ENCODE measurements at places on chromosomes 3 and 15.

DNA sequence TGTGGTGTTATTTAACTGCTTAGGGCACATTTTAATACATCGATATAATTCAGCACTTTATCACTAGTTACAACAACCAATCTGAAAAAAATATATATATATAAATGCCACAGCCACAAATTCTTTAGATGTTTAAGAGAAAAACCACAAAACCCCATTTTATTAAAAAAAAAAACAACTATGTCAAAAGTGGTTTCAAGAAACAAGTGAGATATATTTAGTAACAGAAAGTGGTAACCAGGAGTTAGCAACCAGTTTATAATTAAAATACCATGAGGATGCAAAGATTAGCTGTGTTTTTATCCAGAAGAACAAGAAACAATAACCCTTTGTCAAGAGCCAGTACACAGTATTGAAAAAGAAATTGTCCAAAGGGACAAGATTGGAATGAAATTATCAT, 14.8 kb upstream of the DIPK2A start:
- DNase-seq = no peak

DNA sequence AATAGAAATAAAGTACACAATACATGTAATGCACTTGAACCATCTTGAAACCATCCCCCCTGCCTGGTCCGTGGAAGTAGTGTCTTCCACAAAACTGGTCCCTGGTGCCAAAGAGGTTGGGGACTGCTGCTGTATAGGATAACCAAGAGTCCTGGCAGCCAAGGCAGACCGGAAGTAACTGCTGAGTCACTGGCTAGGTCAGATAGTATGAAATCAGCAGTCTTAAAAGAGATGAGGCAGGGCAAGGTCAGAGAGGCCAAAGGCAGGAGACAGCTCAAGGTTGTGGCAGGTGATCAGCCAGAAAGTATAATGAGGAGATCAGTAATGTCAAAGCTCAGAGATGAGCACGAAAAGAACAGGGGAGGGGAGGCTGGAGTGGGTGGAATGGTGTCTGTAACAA, 60.2 kb downstream of the MAP3K13 start:
- no peak for DNase-seq

DNA sequence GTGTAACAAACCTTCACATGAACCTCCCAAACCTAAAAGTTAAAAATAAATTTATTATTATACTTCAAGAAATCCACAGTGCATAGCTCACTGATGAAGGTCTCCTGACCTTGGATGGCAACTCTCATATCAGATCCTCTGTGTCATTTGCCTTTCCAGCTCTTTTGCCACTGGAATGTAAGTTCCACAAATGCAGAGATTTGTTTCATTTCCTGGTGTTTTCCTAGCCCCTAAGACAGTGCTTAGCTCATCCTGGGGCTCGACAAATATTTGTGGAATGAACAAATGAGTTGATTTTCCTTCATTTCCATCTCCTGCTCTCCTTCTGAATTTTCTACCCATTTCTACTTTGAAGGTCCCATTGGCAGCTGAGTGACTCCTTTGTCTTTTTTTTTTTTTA, 56.0 kb downstream of the FRMD4B start:
- no peak for DNase-seq

DNA sequence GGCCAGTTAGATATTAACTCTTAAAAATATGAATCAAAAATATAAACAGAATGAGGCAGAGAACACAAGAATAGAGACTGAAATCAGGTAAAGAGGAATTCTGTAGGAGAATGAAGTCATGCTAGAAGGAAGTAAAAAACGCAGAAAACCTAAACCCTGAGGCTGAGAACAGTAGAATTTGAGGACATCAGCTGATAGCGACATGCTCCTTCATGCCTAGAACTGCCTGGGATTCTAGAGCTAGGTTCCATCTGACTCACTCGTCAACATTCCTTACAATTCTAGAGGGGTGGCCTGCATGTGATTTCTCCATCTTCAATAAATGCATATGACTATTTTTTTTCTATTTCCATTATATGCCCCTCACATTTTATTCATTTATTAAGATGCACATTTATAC, 343.0 kb downstream of the ROBO1 start:
- no peak for DNase-seq

DNA sequence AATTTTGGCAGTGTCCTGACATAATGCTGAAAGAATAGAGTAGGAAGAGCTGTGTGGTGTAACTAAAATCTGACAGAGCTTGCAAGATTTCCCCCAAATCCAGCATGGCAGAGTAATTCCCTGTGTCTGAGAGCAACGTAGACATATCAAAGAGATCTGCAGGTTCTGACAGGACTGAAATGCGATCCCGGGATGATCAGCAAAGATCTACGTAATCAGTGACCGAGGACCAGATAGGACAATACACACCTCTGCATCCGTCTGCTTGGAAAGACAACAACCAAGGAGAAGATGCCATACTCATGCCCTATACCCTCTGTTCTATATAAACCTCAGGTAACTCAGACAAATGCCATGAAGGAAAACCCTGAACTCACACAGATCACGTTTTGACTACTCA, 26.6 kb upstream of the SYNPR start:
- no peak for DNase-seq

- DNase-seq = no peak
Measured at GRCh38 chr3:185741586-185741985, 83.3 kb downstream of the IGF2BP2 start.

DNA sequence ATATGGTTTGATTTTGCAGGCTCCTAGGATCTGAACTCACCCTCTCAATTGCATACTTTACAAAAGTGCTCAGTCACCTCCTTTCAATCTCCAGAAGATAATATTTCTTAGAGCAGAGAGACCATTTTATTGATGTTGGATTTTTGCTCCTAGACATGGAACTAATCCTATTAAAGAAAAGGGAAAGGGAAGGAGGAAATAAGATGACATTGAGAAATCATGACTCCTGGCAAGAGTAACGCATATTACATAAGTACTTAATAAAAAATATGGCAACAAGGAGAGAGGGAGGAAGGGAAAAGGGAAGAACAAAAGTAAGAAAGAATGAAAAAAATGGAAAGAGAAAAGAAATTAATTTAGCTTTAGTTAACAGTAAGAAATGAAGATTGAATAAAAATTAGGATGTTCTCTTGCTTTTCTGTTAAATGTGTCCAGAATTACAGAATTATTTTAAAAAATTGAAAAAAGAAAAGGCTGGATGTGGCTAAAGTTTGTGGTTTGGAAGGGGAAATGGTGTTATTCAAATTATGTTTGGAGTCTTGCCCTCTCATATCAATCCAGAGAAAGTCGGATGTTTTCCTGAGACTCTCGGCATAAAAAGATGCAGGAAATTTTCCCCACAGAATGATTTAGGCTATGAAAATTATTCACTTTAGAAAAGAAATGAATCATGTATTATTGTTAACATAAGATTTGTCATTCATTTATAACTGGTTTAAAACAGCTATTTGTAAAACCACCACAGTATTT, 474.0 kb downstream of the FGF12 start:
- no peak for DNase-seq

- DNase-seq = no peak
Measured at GRCh38 chr3:178915365-178915764, 156.2 kb downstream of the ZMAT3 start.

DNA sequence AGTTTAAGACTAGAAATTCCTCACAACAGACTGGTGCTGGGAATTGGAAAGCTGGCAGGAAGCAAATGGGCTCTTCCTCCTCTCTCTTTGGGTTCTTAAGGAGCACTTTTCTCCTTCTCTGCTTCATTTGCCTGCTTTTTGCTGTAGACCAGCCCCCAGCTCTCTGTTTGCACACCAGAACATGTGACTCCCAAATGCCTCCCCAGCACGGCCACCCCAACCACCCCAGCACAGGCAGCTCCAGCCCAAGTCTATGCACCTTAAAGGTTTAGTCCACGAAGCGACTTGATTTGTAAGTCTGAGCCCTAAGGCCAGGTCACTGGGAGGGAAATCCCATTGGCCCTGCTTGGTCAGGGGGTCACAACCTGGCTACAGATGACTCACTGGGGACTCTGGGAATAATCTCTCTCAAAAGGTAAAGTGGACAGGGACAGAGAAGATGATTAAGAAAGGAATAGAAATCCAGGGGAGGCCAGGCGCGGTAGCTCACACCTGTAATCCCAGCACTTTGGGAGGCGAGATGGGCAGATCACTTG, 377.8 kb upstream of the PROK2 start:
- DNase-seq = no peak

- no peak for DNase-seq
Measured at GRCh38 chr3:196149375-196149774, 61.8 kb downstream of the ZDHHC19 start.

DNA sequence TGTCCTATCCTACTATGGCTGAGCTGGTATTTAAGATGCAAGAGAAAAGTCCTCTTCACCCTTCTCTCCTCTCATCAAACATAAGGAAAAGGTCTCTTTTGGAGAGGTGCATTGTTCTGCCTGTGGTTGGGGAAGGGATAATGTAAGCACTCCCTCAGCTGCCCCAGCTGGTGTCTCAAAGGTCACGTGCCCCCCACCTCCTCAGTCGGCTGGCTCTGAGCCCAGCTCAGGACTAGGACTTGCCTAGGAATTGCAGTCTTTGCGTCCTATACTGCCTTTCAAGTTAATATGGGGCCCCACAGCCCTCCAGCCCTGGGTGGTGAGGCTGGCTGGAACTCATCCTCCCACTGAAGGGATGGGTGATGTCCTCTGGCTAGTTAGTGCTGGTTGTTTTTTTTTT, 29.7 kb downstream of the OR4F15 start:
- no peak for DNase-seq

DNA sequence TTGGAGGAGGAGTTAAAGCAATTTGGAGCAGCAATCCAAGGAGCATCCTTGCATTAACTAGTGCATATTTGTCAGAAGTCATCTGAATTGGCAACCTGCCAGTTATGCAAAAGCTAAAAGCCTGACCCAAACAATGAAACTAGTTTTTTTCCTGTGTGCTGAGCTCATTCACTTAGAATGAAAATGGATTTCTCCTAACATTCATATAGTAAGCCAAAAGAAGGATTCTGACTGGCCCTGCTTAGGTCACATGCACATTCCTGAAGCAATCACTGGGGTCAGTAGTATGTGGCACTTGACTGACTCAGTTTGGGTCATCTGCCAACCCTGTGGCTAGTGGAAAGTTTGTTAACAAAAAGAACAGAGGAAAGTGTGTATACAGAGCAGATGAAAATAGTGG, 30.5 kb downstream of the OXSM start:
- no peak for DNase-seq

- DNase-seq = no peak
Measured at GRCh38 chr15:33292717-33293307, 18.0 kb upstream of the RYR3 start.

DNA sequence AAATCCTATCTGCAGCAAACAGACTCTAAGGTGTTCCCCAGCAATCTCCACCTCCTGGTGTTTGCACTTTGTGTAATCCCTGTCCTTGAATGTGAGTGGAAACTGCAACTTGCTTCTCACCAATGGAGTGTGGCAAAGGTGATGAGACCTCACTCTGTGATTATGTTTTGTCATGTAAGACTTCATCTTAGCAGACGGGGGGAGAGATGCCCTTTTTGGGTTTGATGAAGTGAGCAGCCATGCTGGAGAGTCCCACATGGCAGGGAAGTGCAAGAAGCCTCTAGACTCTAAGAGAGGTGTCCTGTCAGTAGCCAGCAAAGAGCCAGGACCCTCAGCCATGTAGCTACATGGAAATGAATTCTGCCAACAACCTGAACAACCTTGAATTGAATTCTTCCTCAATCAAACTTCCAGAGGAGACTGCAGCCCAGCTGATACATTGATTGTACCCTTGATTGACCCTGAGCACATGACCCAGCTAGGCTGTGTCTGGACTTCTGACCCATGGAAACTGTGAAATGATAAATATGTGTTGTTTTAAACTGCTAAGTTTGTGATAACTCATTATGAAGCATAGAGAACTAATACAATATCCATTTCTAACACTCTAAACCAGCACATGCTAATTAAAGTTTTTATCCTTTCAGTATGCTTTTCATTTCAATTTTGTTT, 71.4 kb upstream of the RASGRF1 start:
- no peak for DNase-seq

DNA sequence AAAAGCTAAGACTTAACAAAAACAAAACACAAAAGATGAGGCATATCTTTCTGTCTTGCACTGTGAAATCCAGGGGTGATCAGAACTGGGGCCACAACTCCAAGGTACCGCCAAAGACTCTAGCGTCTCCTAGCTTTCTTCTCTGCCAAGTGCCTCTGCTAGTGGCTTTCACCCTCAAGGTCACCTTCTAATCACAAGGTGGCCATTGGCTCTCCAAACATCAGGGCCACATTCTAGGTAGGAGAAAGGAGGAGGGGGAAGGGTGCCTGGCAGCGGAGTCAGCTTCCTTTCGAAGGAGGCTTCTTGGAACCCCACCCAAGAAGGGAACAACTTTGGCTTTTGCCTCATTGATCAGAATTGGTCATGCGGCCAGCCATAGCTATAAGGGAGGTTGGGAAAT, 168.8 kb upstream of the SMAD3 start:
- DNase-seq = no peak

DNA sequence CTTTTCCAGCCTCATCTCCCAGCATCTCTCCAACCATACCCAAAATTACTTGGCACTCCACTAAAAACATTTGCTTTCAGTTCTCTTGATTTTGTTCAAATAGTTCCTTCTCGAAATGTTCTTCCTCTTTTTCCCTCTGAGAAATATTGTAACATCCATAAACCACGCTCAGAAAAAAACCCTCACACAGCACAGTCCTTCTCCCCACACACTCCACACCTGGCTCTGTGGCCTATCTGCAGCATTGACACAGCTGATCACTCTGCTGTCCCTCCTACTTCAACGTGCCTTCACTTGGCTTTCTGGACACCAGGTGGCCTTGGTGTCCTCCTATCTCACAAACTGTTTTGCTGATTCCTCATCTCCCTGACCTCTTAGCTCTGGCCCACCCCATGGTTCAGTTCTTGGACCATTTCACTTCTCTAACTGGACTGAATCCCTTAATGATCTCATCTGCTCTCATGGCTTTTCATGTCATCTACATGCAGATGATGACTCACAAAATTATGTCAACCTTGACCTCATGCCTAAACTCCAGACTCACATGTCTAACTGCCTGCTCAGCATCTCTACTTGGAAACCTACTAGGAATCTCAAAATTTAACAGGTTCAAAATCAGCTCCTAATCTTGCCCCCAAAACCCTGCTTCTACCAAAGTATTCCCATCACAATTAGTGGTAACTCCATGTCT, 93.3 kb downstream of the TRIM42 start:
- no peak for DNase-seq

GRCh38 chr3:187769771-187770170, 24.5 kb upstream of the BCL6 start:
- DNase-seq = no peak

- no peak for DNase-seq
Measured at GRCh38 chr15:55909036-55909811, 84.2 kb downstream of the NEDD4 start.
